ENCODE measurements at places on chromosomes 4 and X.
A peak's percentile ranks its signal among the peaks of the same experiment; 100 is the strongest.

DNA sequence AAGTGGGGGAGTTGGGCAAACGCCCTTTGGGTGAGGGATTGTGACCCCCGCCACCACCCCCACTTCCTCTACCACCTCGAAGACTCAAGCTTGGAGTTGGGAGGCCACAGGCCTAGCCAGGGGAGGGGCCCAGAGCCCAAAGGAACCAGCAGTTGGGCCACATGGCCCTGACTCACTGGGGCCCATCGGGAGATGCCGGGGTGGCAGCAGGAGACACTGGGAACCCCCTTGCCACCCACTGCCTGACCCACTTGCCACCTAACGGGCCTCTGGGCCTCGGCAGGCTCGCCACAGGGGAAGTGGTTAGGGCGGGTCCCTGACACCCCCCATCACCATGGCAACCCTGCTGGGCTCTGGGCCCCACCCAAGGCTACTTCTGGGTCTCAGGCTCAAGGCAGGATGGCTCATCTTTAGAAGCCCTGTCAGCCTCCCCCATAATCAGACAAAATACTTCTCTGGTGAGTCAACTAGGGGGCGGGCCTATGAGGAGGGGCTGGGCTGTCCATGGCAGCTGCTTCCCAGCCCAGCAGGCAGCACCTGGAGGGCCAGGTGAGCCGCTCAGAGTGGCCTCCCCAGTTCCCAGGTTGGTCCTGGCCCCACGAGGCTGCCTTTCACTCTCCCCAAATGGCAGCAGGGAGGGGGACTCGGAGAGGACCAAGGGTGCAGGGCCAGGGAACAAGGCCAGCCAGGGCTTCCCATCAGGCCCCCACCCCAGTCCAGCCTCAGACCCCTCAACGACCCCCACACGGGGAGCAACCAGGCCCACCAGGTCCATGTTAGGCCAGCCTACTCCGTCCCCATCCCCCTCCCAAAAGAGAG lies 5.6 kb downstream of the FLNA start:
- peak; percentile 78 for DNase-seq

- DNase-seq, result no peak
Measured at GRCh38 chr4:48899432-48899749, 7.2 kb downstream of the OCIAD2 start.

GRCh38 chr4:56871371-56871866 lies 36.3 kb upstream of the REST start:
- no peak for DNase-seq

- no peak for DNase-seq
Measured at GRCh38 chr4:66416425-66416824, 746.1 kb upstream of the EPHA5 start.

DNA sequence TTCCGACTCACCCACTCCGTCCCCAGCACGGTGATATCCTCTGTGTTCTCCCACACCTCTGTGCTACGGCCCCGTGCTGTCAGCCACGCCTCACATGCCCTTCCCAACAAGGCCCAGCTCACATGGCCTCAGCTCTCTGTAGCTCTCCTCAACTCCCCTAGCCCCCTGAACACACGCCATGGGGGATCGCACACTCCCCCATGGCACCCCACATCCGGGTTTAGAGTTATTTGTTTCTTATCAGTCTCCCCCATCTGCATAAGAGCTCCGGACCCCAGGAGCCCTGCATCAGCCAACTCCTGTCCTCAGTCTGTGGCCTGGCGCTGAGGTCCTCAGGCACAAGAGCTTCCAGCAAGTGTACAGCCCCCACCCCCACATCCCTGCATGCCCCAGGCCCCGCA lies 7.0 kb downstream of the C4orf50 start:
- DNase-seq, result no peak

DNA sequence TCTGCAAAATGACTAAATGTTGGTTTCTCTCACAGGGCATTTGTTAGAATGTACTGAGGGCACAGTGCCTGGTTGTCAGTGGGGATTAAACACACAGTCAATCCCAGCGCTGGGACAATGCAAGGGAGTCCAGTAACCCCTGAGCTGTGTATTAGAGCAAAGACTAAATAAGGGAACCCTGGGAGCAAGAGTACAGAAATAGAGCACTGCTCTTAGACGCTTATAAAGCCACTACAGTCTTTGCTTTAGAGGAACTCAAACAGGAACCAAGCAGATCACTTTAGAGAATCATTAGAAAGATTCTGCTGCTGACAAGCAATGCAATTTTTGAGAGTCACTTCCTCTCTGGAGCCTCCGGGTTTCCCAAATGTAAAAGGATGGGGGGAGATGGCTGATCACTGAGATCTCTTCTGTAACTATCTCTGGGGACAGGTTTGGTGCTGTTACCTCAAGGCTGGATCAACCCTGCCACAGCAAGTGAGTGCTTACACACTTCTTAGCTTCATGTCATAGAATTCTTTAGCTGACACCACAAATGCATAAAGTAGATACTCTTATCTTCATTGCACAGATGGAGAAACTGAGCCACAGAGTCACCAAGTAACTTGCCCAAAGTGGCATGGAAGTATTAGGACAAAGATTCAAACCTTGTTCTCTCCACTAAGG lies 137.8 kb upstream of the CPEB2 start:
- DNase-seq, result no peak

DNA sequence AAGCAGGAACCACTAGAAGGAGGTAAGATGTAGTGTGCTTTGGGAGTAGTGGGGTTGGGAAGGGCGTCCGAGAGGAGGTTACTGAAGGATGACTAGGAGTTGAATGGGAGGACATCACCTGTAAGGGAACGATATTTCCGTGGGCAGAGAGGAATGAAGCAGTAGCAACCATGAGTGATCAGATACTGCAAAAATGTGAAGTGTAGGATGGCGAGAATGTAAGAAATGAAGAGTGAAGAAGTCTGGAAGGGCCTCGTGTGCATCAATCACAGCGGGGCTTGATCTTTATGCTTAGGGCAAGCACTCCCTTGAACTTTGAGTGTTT lies 594 bp downstream of the MSMO1 start:
- DNase-seq, result no peak

DNA sequence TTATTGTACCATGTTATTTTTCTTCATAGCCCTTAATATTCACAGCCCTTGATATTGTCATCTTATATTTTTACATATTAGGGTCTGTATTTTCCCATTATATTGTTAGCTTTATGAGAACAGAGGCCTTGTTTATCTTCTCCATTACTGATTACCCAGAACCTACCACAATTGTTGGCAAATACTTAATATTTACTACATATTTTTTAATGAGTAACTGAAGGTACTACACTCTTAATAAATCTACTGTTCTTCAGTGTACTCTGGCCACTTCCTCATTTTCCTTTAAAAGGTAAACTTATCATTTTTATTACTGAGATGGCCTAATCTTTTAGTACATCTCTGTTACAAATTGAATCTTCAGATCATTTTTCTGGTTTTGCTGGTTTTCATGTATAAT lies 133.5 kb downstream of the COL4A5 start:
- DNase-seq, result no peak

DNA sequence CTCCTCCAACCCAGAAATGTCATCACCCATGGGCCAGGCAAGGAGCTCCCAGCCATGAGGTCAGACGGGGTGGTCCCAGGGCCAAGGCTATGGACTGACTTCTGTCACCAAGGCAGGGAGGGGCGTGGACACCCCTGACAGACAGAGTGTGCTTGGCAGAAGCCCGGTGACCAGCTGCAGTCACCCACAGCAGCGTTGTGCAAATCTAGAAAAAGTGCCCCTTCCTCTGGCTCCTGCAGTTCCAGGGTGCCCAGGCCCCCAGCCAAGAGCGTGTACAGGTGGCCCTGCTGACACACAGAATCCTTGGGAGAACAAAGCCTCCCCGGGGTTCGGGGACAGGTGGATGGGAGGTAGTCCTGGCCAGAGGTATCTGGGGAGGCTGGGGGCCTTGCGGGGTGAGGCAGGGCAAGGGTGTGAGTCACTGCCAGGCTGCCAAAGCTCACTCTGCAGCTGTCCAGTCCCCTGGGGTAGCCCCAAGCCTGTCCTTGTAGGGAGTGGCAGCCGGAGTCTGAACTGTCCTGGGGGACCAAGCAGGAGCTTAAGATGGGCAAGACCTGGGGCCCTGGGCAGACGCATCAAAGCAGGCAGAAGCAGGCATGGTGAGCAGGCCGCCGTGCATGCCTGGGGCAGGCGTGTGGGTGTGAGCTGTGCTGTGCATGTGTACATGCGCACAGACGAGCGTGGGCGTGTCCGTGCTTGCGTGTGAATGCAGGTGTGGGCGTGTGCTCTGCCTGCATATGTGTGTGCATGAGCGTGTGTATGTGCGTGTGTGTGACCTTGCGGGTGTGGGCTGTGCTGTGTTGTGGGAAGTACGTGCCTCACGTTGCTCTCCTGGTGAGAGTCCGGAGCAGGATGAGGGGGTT lies 3.3 kb downstream of the MYL5 start:
- DNase-seq, result no peak

- DNase-seq, result no peak
Measured at GRCh38 chrX:49947781-49948180, 25.4 kb downstream of the CLCN5 start.

DNA sequence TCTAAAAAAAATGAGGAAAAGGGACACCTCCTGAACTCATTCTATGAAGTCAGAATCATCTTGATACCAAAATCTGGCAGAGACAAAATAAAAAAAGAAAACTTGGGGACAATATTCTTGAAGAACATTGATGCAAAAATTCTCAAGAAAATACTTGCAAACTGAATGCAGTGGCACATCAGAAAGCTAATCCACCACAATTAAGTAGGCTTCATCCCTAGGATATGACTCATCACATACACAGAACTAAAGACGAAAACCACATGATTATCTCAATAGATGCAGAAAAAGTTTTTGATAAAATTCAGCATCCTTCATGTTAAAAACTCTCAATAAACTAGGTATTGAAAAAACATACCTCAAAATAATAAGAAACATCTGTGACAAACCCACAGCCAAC lies 98.3 kb downstream of the FAM47B start:
- no peak for DNase-seq

DNA sequence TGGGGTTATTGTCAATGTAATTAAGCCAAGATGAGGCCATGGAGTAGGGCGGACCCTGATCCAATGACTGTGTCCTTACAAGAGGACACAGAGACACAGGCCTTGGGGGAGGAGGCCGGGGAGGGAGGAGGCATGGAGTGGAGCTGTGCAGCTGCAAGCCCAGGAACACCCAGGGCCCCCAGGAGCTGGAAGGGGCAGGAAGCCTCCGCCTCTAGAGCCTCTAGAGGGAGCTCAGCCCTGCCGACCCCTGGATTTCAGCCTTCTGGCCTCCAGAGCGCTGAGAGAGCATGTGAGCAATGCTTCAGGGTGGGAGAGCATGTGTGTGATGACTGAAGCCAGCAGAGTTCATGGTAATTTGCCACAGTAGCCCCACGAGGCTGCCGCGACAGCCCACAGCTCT lies 234.6 kb downstream of the AFAP1 start:
- no peak for DNase-seq

Data from T-helper 17 cell (primary cell).